ENCODE measurements at places on chromosomes 4 and X.
A peak's percentile ranks its signal among the peaks of the same experiment; 100 is the strongest.

GRCh38 chr4:188781655-188782054 lies 642.4 kb downstream of the TRIML1 start:
- DNase-seq = no peak

GRCh38 chr4:27692158-27692557 lies 831.5 kb downstream of the STIM2 start:
- no peak for DNase-seq

- DNase-seq = no peak
These were observed 660.5 kb upstream of the SPANXN1 start for GRCh38 chrX:144586756-144587155.

DNA sequence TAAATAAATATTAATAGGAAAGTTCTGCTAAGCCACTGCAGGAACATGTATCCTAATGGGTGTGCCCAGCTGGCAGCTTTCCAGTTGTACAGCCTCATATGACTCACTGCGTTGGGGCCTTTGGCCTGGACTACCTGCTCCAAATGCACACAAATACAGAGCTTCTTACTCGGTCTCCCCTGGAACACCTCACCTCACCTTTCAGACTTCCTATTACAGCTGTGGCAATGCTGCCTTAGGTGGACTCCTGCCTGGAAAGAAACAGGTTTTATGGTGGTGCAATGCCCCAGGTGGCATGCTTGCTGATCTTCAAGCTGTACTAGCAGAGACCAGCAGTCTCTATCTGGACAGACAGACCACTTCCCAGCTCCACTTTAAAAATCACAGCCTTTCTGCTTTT lies 85.7 kb upstream of the EXOC1L start:
- no peak for DNase-seq

DNA sequence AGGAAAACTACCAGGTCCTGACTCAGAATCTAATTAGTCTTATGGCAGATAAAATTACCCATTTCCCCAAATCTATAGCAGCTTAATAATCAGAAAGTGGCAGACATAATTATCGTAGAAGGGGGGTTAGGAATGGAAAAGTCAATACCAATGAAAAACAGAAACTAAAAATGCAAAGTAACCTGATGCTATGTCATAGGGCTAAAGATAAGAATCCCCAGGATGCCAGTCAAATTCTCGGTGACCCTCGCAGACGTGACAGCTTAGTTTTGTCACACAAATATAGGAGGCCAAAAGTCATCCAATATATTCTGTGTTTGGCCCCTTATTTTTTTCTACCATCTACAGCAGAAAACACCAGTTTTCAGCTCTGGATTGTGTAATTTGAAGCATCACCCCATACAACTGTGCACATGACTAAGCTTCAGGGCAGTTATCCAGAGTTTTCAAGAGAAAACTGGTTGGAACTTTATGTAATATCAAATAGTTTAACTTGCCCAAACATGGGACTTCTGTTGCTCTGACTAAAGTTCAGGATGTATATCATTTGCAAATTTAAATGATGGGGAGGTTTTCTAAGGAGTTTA lies 30.9 kb downstream of the RASSF6 start:
- no peak for DNase-seq

DNA sequence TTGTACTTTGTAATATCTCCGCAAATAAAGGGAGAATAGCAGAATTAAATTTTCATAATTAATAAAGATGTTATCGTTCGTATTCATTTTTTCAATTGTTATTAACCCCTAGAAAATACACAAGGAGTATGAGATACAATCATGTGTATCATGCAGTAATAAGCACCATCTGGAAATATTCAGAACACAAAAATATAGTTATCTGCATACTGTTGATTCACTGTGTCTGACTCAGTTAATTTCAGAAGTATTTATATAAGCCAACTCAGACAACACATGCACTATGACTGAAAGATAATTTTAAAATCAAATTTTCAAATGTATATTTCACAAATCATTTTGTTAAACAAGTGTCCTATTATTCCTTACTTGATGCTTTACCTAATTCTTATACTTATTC lies 1954.8 kb downstream of the ARAP2 start:
- no peak for DNase-seq

DNA sequence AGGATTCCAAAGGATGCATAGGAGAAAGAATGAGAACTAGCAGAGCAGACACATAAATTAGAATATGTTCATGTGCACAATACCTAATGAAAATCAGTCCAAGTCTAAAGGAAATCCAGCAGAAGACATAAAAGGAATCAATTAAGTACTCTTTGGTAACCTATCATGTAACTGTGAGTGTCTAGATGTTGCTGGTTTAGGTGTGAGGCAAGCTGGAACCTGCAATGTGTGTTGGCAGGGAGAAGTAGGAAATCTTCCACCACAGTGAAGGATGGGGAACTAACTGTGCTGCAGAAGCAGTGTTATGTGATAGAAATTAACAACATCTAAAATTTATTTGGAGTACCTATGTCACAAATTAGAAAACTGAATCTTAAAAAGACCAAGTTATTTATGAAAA lies 330.8 kb upstream of the DKK2 start:
- no peak for DNase-seq

GRCh38 chr4:79882806-79883205 lies 190.2 kb downstream of the ANTXR2 start:
- no peak for DNase-seq

- no peak for DNase-seq
These were observed 175.6 kb upstream of the MAGEB2 start for GRCh38 chrX:30039768-30040167.

GRCh38 chr4:108272046-108272445 lies 103.3 kb upstream of the LEF1 start:
- no peak for DNase-seq

DNA sequence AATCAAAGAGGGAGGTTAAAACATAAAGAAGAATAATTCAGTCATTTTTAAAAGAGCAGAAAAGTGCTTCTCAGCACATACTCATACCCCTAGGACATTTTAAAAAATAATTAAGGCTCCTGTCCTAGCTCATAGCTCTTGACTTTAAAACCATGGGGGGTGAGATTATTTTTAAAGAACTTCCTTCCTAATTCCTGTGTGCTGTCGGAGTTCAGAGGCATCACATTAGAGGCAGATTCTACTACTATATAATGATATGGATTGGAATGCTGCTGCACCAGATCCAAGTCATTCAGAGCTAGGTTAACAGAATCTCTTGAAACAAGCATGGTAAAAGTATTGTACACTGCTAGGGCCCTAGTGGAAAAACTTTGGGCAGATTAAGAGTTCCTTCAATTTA lies 456.5 kb upstream of the ADGRL3 start:
- DNase-seq = no peak

DNA sequence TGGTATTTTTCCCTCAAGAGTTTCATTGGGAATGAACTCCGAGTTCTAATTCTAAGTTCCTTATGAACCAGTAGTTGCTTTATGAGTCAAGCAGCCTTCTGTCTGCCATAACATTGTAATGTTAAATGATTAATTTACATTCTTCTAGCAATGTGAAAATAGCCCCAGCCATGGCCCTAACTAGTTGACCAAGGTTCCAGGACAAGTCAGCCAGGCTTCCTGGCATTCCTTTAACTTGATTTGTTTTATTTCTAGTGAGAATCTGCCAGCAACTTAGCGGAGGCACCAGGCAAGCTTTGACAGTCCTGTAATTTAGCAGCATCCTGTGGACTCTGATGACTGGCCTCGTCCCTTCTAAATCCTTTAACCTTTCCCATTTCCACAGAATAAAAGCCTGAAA lies 69.0 kb downstream of the GLRA2 start:
- no peak for DNase-seq

DNA sequence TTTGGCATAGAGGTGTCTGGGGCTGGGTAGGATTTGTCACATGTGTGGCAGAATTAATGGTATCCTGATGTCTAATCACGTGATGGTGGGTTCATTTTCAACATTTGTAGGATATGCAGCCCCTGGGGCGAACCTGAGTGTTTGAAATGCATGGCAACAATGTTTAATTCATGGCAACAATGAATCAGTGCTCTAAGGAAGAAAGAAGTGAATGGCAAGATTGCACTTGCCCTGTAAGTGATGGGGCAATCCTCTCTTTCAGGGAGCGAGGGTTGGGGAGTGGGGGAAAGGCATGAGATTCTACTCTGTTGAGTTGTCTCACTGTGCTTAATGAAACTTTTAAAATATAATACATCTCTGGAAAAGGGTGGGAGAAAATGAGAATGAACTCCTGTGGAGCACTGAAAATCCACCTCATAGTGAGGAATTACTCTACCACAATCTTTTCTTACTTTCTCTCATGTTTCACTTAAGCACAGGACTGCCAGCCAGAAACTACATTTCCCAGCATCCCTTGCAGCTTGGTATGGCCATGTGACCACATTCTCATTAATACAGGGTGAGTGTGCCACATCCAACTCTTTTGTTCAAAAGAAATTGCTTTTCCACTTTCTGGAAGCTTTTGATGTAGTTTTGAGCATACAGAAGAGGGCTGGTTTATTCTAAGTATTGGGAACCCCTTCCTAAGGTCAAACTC lies 64.0 kb upstream of the PGM2 start:
- DNase-seq = peak; percentile 12

DNA sequence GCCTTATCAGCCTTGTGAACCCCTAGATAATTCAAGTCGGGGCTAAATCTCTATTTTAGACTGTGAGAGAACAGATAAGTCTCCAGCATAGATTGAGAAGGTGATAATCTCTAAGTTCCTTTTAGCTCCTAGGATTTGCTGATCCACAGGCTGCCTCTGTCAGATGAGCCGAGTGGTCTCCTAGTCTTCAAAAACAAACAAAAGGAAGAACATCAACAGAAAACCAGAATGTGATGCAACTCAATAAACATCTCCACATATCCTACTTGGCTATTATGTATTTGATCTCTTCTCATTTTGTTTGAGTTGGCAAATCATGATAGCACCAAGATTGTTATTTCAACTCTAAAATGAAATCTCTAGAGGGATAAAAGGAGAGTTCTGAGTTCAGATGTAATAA lies 88.4 kb upstream of the SLC7A11 start:
- no peak for DNase-seq

GRCh38 chrX:19293606-19294325 lies 50.0 kb upstream of the PDHA1 start:
- no peak for DNase-seq

GRCh38 chr4:116531870-116532269 lies 553.5 kb downstream of the TRAM1L1 start:
- no peak for DNase-seq

DNA sequence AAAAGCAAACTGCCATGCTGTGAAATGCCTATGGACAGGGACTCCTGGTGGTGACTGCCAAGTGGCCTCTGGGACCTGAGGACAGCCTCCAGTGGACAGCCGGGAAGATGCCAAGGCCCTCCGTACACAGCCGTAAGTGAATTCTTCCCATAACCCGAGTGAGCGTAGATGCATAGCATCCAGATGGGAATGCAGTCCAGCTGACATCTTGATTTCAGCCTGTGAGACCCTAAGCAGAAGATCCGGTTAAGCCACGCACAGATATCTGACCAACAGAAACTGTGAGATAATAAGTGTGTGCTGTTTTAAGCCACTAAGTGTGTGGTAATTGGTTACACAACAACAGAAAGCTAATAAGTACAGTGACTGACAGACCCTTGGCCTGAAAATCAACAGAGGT lies 55.9 kb downstream of the TMEM156 start:
- DNase-seq = no peak

- DNase-seq = peak; percentile 14
These were observed 155.6 kb downstream of the HNRNPD start for GRCh38 chr4:82217986-82218715.

DNA sequence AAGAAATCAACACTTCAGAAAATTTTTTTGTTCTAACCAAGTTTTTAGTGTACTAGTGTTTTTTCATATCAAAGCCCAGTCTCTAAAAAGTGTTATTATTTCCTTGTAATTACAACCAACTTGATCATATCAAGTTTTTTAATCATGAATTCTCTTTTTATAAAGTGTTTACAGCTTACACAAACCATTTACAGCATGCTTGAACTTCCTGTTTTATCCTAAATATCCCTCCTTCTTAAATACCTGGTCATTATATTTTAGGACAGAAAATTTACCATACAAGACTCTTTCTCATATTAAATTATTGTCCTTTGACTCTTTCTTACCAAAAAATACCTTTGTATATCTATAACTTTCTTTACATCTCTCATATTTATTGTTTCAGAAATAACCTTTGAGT lies 89.4 kb upstream of the NPY2R start:
- no peak for DNase-seq

- DNase-seq = no peak
These were observed 63.1 kb downstream of the SERPINA7 start for GRCh38 chrX:105975382-105975781.

DNA sequence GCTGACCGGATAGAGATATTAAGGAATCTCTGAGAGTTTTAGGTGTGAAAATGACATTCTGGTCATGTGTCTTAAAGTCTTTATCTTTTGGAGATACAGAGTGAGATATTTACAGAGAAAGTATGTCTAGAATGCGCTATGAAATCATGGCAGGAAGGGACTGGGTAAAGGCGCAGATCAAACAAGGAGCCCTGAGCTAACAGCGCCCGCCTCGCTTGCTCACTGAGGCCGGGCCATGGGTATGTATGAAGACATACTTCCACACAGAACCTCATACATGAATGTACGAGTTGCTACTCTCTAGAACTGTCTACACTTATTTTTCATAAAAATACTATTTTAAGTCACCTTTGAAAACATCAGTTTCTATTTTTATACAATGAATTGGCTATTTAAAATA lies 20.0 kb downstream of the FAM53A start:
- no peak for DNase-seq

DNA sequence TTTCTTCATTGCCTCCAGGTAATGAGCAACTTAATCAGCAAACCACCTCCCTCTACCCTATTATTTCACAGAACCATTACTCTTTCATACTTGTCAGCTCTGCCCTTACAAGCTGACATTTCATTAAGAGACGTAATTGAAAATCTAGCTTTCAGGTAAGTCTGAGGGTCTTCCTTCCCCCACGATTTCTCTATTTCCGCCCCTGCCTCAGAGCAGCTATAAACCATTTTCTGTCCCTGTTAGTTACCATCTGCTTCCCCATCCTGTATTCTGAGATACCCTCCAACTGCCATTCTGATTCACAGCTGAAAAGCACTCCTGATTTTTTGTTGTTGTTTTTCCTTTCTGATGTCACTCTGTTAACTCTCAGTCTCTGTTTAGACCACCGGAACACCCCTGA lies 37.1 kb downstream of the SH3RF1 start:
- no peak for DNase-seq

GRCh38 chr4:112515198-112516065 lies 548 bp downstream of the NEUROG2 start:
- DNase-seq = no peak

GRCh38 chr4:84726356-84726755 lies 143.4 kb downstream of the CDS1 start:
- DNase-seq = no peak

DNA sequence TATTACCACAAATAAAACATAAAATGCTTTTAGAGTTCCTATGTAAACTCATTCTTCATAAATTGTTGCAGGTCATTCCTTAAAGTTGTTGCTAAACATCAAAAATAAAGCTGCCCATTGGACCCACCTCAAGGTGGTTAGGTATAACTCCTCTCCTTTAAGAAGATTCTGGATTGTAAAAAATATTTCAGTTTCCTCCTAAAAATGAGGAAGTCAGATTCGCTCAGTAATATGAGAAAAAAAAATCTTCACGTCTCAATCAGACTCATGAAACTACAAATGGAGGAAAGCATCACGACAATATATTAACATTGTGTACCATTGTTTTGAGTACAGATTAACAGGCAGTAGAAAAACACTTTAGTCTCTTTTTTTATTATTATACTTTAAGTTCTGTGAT lies 105.9 kb downstream of the DDX60 start:
- DNase-seq = no peak
